NB4 (cell line): ENCODE measurements at places on chromosomes 1 and 21.

DNA sequence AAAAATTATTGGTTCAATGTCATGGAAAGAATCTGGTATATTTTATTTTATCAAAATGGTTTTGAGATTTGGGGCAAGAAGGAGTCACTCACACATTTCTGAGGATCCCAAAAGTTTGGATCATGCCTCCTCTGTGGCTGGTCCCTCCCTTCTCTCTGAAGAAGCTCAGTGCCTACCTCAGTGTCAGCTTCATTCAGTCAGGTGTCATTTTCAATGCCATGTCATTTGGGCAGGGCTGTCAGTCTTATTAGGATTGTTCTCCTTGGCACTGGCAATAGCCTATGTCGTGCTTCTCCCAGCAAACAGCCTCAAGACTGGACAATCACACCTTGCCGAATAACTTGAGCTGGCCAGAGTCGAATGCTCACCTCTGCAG is 264.5 kb upstream of the CAMK1G start:
- DNase-seq, result no peak

DNA sequence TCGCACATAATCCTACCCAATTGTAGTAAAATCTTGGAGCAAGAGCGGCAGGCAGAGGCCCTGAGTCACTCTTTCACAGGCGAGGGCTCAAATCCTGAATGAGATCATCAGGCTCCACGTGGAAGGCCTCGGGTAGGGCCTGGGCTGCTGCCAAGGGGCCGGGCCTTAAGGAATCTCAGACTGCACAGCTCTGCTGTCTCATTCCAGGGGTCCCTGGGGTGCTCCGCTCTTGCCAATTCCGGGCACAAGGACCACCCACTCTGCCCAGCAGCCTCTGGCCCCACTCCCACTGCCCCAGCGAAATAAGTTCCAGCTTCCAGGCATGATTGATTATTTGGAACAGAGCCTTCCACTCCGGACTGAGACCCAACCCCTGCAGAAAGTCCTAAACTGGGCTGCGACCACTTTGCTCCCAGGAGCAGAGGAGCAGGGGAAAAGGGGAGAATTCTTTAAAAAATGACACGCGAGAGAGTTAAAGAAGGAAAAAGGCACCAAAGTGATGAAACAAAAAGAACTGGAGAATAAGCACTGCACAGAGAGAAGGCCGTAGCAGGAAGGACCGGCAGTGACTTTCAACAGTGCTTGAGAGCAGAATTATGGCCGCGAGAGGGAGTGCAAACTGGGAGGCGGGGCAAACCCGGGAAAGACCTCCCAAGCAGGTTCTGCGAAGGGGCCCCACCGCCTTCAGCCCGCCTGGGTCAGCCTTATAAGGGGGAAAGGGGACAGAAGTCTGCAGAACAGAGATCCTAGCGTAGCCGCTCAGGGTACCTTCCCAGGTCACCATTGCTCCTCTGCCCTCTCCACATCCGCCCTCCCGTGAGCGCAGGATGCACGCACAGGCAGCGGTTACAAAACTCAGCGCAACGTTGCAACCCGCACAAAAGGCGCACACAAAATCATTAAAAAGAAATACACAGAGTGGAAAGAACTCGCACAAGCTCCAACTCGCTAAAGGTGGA is 2.0 kb downstream of the ADAMTS1 start:
- no peak for DNase-seq

DNA sequence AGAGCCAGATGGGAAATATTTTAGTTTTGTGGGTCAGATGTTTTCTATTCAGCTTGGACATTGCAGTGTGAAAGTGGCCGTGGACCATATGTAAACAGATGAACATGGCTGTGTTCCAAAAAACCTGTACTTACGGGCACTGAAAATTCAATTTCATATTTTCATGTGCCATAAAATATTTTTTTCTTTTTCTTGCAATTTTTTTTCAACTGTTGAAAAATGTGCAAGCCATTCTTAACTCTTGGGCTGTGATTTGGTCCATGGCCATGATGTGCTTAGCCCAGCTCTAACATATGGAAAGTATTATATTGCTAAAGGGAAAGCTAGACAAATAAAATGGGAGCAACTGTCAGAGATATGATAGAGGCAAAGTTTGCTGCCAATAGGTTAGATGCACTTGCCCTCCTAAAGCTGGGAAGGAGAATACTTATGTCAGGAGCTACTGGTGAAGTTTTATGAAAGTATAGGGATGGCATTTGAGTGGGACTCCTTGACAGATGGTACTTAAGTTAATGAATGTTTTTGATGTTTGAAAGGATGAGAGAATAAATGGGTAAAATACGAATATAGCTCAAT is 240.3 kb downstream of the RYR2 start:
- no peak for DNase-seq

DNA sequence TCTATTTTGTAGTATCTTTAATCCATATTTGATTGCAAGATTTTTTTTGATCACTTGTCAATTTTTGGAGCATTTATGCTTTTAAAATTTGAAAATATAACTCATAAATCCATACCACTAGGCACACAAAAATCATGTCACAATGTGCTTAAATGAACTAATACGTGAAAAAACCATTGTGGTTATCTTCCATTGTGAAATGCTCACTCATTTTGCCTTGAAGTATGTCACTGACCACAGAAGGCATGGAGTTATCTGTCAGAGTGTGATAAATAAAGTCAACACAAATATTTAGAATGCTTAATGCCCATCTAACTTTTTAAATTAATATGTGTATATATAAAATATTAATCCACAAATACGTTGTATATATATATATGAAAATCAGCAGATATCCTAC is 347.2 kb downstream of the PTPRC start:
- DNase-seq, result peak; percentile 88

GRCh38 chr21:46483300-46484295 is 24.9 kb downstream of the DIP2A start:
- DNase-seq, result no peak

- peak; percentile 98 for DNase-seq
These were observed 87.9 kb upstream of the LYST start for GRCh38 chr1:235954306-235955283.

DNA sequence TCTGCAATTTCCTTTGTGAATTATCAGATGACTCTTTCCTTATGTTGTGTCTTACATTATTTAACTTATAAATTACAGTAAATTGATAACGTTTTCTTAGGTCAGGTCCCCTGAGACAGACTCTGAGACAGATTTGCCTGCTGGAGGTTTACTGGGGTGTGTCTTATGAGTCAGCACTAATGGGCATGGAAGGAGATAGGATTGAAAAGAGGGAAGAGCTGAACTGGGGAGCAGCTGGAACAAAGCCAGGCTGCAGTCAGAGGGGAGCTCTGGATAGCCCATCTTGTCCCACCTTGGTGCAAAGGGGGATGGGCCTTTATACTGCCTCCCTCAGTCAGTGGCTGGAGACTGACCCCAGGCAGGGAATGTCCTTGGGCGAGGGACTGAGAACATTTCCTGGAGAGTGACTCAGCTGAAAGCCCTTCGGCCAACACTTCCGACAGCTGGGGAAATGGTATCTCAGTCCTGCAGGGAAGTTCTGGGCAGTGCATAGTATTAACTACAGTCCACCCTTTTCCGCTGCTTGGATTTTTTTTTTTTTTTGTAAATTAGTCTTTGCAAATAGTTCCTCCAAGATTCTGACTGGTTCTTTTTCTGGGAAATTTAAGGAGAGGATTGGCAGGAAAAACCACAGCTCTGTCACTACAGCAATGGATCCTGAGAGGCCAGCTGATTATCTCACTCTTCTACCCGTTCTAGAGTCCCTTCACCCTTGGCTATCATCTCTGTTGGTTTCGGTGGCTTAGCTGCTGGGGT is 39.1 kb upstream of the CDC42BPA start:
- peak; percentile 10 for DNase-seq

- no peak for DNase-seq
These were observed 255.7 kb upstream of the FMN2 start for GRCh38 chr1:239835946-239836440.

DNA sequence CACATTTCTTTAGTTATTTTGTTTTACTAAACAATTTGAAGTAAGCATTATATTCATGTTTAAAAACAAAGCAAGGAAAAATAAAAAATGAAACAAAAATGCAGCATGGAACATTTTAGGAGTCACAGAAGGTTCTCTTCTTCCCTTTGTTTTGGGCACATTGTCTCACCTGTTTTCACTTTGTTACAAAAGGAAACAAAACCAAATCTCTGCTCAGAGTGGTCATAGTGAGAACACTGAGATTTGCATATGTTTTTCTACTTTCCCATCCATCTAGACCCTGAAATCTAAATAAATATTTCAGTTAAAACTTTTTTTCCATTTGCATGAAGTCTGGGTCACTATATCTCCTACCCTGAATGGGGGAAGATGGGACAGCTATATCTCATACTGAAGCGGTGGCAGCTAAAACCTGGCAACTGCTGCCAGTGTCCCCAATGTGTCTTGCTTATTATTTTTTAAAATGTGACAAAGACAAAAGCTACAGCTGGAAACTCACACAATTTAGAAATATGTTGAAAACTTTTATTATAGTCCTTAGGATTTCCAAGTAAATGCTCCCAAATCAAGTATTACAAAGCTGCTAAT is 3.5 kb downstream of the EXOC8 start:
- no peak for DNase-seq

GRCh38 chr1:201653233-201653632 is 114.3 kb downstream of the NAV1 start:
- DNase-seq, result peak; percentile 34

DNA sequence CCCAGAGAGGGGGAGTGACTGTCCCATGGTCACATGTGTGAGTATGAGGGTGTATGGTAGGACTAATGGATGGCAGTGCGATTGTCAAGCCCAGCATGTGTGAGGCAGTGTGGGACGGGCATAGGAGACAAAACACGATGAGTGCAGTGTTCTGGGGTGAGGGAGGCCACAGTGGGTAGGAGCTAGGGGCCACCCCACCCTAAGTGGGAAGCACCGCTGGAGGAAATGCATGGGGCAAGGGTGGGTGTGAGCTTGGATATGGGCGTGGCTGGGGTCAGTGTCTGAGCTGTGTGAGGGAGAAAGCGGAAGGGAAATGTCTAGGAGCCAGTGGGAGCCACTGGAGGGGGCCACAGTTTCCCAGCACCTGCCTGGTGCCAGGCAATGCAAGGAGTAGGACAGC is 56.5 kb downstream of the FOXO6 start:
- DNase-seq, result no peak

- no peak for DNase-seq
These were observed 205.4 kb upstream of the FMN2 start for GRCh38 chr1:239886266-239886665.

DNA sequence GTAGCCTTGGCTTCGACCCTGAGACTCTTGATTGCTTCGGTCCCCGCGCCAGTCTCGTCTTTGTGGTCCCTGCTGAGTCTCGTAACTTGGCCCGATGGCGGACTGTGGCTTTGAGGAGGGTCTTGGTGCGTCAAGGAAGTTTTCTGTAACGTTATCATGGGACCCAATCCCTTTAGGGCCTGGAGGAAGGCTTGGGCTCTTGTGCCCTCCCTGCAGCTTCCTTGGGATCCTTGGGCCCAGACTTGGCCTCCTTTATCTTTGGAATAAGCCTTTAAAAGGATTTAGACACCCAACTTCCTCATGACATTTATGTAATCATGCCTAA is 371 bp downstream of the ZMPSTE24 start:
- no peak for DNase-seq

GRCh38 chr1:211531194-211532087 is 39.5 kb upstream of the RD3 start:
- no peak for DNase-seq

DNA sequence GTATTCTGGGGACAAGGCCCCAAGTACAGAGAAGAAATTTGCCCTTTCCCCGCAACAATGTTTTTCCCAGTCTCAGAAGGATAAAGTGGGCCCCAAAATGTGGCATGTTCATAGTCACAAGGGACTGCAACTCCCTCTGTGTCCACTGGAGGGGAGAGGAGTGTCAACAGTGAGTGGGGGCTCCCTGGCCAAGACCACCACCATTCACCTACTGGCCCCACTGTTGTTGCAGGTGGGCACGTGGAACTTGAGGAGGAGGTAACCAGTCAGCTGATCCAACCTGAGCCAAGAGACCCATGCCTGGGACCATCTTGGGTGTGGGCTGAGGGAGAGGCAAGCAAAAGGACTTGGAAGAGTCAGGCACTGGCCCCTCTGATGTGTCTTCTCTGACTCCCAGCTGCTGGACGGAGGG is 777 bp downstream of the NUDT17 start:
- peak; percentile 47 for DNase-seq

GRCh38 chr1:222852326-222852725 is 37.5 kb downstream of the DISP1 start:
- DNase-seq, result no peak

- DNase-seq, result no peak
These were observed 14.3 kb downstream of the BTG3 start for GRCh38 chr21:17598437-17598836.

DNA sequence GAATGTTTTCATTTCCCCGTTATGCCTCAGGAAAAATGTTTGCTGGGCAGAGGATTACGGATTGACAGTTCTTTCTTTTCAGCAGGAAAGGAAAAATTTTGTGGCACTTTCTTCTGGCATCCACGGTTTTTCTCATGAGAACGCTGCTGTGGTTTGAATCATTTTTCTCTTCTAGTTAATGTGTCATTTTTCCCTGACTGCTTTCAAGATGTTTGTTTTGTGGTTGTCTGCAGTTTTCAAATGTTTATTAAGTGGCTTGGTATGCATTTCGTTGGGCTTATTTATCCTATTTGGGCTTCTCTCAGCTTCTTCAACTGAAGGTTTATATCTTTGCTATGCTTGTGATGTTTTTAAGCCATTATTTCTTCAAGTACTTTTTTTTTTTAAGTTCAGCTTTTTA is 359.0 kb downstream of the RGS7 start:
- DNase-seq, result no peak

- DNase-seq, result no peak
These were observed 6.4 kb downstream of the ACTN2 start for GRCh38 chr1:236692742-236693141.

GRCh38 chr1:153386500-153386901 is 4.4 kb downstream of the S100A8 start:
- peak; percentile 90 for DNase-seq

GRCh38 chr1:180800945-180801344 is 111.8 kb upstream of the KIAA1614 start:
- DNase-seq, result no peak

DNA sequence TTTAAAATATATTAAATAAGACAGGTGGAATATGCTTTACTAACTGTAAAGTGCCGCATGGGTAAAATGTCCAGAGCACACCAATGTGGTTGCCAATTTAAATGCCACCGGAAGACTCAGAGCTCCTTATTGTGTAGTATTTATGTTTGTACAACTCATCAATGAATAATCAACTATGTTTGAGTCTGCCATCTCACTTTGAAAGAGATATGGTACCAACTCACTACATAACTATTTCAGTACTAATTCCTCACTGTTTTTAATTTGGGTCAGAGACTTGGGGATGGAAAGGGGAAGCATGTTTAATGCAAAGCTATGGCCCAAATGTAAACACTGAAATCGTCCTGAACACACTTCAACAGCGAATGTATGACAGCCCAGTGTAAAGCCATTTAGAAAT is 144.8 kb downstream of the NR5A2 start:
- no peak for DNase-seq

DNA sequence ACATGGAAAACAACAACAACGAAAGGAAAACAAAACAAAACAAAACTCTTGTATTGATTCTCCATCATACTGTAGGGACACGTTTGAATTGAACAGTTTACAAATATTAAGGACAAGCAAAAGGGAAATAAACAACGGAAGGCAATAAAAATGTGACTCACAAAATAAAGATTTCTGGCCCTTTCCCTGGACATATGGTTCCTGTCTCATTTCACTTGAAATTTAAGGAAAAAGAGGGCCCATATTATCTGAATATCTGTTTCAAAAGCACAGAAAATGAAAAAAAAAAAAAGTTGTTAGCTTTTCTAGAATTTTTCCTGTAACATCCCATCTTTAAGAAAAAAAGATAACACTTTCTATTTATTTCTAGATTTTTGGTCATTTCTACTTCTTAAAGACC is 3.6 kb upstream of the PKN2 start:
- no peak for DNase-seq

- DNase-seq, result peak; percentile 89
These were observed 823 bp upstream of the SYF2 start for GRCh38 chr1:25232866-25233784.
